Camera-type eye (tissue), 1 donor: ENCODE measurements at places on chromosomes 7 and 10. TPM values are rescaled to one million over a fixed set of nuclear protein-coding genes. Genes with fewer than 3 reads are reported as not detected.

The PARD3 gene
- 86.4 TPM for total RNA-seq

The TBX20 gene
- 4.6 TPM for total RNA-seq

The NME8 gene
- not detected for total RNA-seq

The MDH2 gene
- 39.4 TPM for total RNA-seq

The MOGAT3 gene
- total RNA-seq = not detected

The FANK1 gene
- 3.1 TPM for total RNA-seq

The ZNF316 gene
- total RNA-seq = 35.3 TPM

The ANKRD2 gene
- 0.55 TPM for total RNA-seq

The CDHR3 gene
- 4.8 TPM for total RNA-seq

The MAT1A gene
- total RNA-seq = 0.38 TPM
